ENCODE measurements at places on chromosomes 3 and 15. TPM values are rescaled to one million over a fixed set of nuclear protein-coding genes. Genes with fewer than 3 reads are reported as not detected.

Gene SRGAP3
- total RNA-seq, result 3.1 TPM

Gene SEMA6D
- total RNA-seq, result 4.5 TPM

Gene GOLGA8G
- not detected for total RNA-seq

Gene CCR3
- total RNA-seq, result not detected

Gene ZNF662
- 1.9 TPM for total RNA-seq

Gene C2CD4A
- 0.12 TPM for total RNA-seq

Gene ZPLD1
- total RNA-seq, result 0.62 TPM

Gene MTMR10
- total RNA-seq, result 21.6 TPM

Gene C3orf62
- total RNA-seq, result 1.2 TPM

Gene GCSAM
- not detected for total RNA-seq

Gene CCR2
- total RNA-seq, result not detected

Gene SCG5
- 3.2 TPM for total RNA-seq

Gene NUDT16
- 15.0 TPM for total RNA-seq

Gene FGD5
- 0.37 TPM for total RNA-seq

Gene LEO1
- 34.4 TPM for total RNA-seq

Gene TEX55
- total RNA-seq, result not detected

Gene CADPS
- total RNA-seq, result 11.9 TPM

Gene KNG1
- total RNA-seq, result not detected

Gene CPN2
- total RNA-seq, result not detected

Gene OR4M2
- total RNA-seq, result not detected

Gene UNC13C
- not detected for total RNA-seq

Gene MOBP
- under 0.01 TPM for total RNA-seq

Gene SIDT1
- total RNA-seq, result not detected

Gene TLR9
- total RNA-seq, result under 0.01 TPM

Gene ARHGEF26
- total RNA-seq, result 2.1 TPM

Gene MESP2
- total RNA-seq, result 0.75 TPM

Gene ASTE1
- total RNA-seq, result 5.7 TPM

Gene EXOSC7
- 62.6 TPM for total RNA-seq

Gene CASR
- not detected for total RNA-seq

Gene UQCC5
- total RNA-seq, result 12.6 TPM

Gene GOLGA8J
- total RNA-seq, result 0.11 TPM

Gene NR2E3
- 0.25 TPM for total RNA-seq

Gene POLG
- total RNA-seq, result 170 TPM

Gene CCDC9B
- total RNA-seq, result 46.2 TPM

Gene KLHL40
- not detected for total RNA-seq

Gene NFKBIZ
- total RNA-seq, result 27.3 TPM

Gene TMCC1
- total RNA-seq, result 11.0 TPM

Gene GABRB3
- total RNA-seq, result 2.7 TPM

Gene APOD
- total RNA-seq, result 0.11 TPM

Gene AADACL2
- total RNA-seq, result not detected

Gene RLBP1
- not detected for total RNA-seq

Gene ERC2
- 0.75 TPM for total RNA-seq

Gene UROC1
- total RNA-seq, result not detected

Gene MST1R
- 0.33 TPM for total RNA-seq

Gene LCMT2
- 13.2 TPM for total RNA-seq

Gene FAIM
- total RNA-seq, result 10.6 TPM

All from uterine smooth muscle cell (primary cell).